A549 treated with dexamethasone at 1 μM for 4 hours (cell line): ENCODE measurements at places on chromosomes 11 and 22. TPM values are rescaled to one million over a fixed set of nuclear protein-coding genes. Genes with fewer than 3 reads are reported as not detected.

The OR51B5 gene
- 0.06 TPM in 1 of 5 replicates, not detected in the others for total RNA-seq

The OR4S2 gene
- not detected in 5 replicates for total RNA-seq

The BAIAP2L2 gene
- total RNA-seq, result 4.9 to 8.7 TPM (median 7.9 TPM) in 5 replicates

The JAM3 gene
- total RNA-seq, result 3.2 to 5.1 TPM (median 4.1 TPM) in 5 replicates

The BSCL2 gene
- total RNA-seq, result 59.4 to 73.9 TPM (median 62.6 TPM) in 5 replicates

The MMP1 gene
- 0.50 to 1.3 TPM (median 0.93 TPM) in 5 replicates for total RNA-seq

The CNTF gene
- 1.2 to 1.7 TPM (median 1.3 TPM) in 5 replicates for total RNA-seq

The ELF5 gene
- total RNA-seq, result not detected in 5 replicates

The DERL3 gene
- 0.35 to 0.88 TPM (median 0.74 TPM) in 5 replicates for total RNA-seq

The LAYN gene
- 3.5 to 4.6 TPM (median 3.6 TPM) in 5 replicates for total RNA-seq

The ST14 gene
- 0.06 to 0.26 TPM (median 0.09 TPM) in 5 replicates for total RNA-seq

The SDHAF2 gene
- total RNA-seq, result 34.7 to 43.4 TPM (median 37.5 TPM) in 5 replicates

The KLHDC7B gene
- not detected in 5 replicates for total RNA-seq

The CHKB gene
- total RNA-seq, result 11.5 to 19.4 TPM (median 15.2 TPM) in 5 replicates

The CALCA gene
- 0.08 to 0.20 TPM in 2 of 5 replicates, not detected in the others for total RNA-seq

The SPCS2 gene
- 223 to 297 TPM (median 248 TPM) in 5 replicates for total RNA-seq

The CATSPERZ gene
- total RNA-seq, result 2.0 to 3.9 TPM (median 2.9 TPM) in 5 replicates

The OR51G1 gene
- total RNA-seq, result not detected in 5 replicates

The CDKN1C gene
- total RNA-seq, result 9.6 to 14.1 TPM (median 12.9 TPM) in 5 replicates

The DCDC1 gene
- total RNA-seq, result 0.38 to 0.77 TPM (median 0.59 TPM) in 5 replicates
